ENCODE measurements at places on chromosomes 16 and 17.

- no peak for DNase-seq
Observed at GRCh38 chr16:31036691-31037090, 3.3 kb downstream of the STX4 start.

- no peak for DNase-seq
Observed at GRCh38 chr17:77352441-77352840, 211.7 kb downstream of the SEC14L1 start.

- no peak for DNase-seq
Observed at GRCh38 chr16:56262148-56262547, 70.9 kb downstream of the GNAO1 start.

- DNase-seq, result no peak
Observed at GRCh38 chr17:17666111-17666714, 15.0 kb upstream of the RAI1 start.

GRCh38 chr16:69618721-69619120 is 53.0 kb downstream of the NFAT5 start:
- DNase-seq, result no peak

DNA sequence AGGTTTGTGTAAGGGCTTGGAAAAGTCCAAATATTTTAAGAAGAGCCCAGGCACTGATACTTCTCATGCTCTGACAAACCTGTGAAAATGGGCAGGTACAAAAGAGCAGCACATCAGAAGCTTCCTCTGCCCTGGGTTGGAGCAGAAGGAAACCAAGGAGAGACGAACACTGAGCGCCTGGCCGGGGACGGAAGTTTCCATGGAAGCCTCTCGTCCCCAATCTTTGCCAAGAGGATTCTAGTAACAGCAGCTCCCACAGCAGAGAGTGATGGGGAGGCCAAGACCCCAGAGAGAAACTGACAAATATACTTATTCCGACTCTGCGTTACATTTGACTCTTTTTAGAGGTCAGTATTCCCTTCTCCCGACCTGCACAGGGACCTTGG is 268.5 kb downstream of the C16orf95 start:
- DNase-seq, result no peak

DNA sequence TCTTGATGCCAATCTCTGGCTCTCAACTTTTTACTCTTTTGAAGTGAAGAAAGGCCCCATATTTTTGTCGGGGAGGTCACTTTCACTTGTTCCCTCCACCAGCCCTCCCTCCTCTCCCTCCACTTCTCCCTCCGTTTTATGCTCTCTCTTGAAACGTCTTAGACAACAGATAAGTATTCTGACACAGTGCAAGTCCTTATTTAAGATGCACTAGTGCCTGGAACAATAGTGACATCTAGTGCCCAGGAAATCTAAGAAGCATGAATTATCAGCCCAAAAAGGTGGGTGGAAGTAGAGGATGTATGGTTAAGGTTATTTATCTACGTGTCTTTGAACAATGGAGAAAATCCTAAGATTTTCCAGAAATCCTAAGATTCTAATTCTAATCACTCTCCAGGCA is 17.9 kb downstream of the PSME3IP1 start:
- DNase-seq, result no peak

DNA sequence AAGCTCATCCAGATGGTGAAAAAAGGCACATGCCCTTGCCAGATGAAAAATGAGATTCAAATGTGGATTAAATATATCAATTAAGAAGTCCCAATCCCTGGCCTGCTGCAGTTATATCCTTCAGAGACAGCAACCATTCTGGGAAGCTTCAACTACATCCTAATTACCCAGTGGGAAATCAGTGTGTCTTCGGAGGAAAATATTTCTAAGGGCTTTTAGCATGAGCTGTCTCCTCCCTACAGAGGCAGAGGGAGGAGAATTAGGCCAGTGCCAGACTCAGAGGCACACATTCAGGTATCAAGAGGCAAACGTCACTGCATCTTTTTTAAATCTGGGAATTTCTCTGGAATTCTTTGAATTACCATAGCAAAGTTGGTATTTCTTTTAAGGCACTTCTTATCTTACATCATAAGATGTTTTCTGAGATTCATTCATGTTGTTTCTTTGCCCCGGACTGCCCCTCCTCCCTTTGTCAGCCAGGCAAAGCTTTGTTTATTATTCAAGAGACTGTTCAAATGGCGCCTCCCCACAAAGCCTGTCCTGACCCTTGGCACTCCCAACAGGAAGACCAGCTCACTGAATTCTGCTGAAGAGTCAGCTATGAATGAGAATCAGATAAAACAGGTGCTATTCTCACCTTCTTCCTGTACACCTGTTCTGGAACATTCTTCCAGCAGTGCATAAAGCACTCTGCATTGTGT is 38.3 kb upstream of the SMPD3 start:
- DNase-seq, result no peak

- no peak for DNase-seq
Observed at GRCh38 chr17:7513850-7514419, 29.8 kb downstream of the POLR2A start.

- DNase-seq, result no peak
Observed at GRCh38 chr16:50517450-50518252, 30.5 kb upstream of the NKD1 start.

DNA sequence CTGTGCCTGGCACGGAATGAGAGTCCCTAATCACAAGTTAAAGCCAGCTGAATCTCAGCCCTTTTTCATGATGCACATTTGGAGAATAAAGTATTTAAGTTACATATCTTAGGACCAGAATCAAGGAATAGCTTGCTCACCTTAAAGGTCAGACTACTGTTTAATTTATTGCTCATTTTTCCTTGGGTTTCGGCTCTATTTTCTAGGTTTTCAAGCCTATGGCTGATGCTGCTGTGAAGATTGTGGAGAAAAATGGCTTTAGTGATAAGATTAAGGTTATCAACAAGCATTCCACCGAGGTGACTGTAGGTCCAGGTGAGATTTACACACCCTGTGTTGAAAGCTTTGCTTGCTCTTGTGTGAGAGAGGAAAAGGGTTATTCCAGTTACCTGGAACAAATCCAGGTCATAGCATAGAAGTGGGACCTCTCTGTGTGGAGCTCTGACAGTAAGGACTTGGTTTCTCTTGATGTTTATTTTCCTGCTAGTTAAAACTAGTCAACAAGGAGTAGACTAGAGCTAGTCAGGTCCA is 18.1 kb downstream of the PRMT7 start:
- DNase-seq, result no peak

- DNase-seq, result peak; percentile 10
Observed at GRCh38 chr17:75404223-75404730, 1.2 kb downstream of the GRB2 start.

DNA sequence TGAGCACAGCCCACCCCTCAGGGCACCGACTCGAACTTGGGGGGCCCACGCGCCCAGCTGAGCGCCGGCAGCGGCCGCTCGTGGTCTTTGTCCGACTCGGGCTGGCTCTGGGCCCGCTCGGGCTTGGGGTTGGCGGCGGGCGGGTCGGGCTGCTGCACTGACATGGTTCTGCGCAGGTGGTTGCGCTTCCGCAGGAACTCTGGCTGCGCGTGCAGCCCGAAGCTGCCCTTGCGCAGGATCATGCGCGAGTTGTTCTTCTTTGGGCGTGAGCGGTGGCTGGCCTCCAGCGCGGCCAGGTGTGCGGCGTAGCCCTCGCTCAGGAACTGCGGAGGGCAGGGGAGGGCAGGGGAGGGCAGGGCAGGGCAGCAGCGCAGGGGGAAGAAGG is 11.1 kb downstream of the PIMREG start:
- DNase-seq, result no peak

DNA sequence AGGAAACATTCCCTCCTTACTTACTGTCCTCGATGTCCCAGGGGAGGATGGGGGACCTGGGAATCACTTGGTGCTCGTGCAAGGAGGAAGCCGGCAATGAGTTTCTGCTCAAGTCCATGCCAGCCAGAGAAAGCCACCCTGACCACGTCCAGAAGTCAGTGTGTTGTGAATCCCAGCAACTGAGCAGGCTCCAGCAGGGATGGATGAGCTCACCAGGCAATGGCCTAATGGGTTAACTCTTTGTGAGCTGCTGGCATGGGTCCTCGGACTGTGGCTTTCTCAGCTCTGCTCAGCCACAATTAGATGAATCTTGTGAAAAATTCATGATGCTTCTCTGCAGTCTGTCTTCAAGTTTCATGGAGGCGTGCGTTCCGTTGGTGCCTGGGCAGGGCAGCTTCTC is at the start of gene PIRT:
PIRT (minus strand) TSS at position 167 of the 400 bp plus-strand sequence. CDS start 12,442 bp downstream, outside the sequence.
- DNase-seq, result no peak

- no peak for DNase-seq
Observed at GRCh38 chr16:1526608-1527555, 6.6 kb upstream of the TMEM204 start.

GRCh38 chr17:79933863-79934652 is 94.8 kb upstream of the CBX4 start:
- no peak for DNase-seq

- no peak for DNase-seq
Observed at GRCh38 chr17:410543-411401, 58.2 kb upstream of the RPH3AL start.

- no peak for DNase-seq
Observed at GRCh38 chr17:78484271-78485246, 92.6 kb downstream of the DNAH17 start.

DNA sequence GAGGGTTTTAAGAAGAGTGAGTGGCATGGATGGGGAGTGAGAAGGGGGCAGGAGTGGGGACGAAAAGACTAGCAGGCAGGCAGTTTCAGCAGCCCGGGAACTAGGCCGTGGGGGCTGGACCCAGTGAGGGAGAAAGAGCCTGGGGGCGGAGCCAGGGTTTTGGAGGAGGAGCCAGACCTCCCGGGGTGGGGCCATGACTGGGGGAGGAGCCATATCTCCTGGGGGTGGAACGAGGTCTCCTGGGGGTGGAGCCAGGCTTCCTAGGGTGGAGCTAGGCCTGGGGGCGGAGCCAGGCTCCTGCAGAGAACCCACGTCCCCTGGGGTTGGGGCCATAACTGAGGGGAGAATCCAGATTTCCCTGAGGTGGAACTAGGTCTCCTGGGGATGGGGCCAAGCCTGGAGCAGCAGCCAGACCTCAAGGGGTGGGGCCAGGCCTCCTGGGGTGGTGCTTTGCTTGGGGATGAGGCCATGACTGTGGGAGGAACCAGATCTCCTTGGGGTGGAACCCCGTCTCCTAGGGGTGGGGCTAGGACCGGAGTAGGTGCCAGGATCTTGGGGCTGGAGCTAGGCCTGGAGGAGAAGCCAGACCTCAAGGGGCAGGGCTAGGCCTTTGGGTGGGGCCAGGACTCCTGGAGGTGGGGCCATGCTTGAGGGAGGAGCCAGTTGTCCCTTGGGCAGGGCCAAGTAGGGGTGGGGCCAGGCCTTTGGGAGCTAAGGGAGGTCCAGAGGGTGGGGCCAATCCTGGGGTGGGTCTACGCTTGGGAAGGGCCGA is 41.7 kb upstream of the JPH3 start:
- DNase-seq, result no peak

DNA sequence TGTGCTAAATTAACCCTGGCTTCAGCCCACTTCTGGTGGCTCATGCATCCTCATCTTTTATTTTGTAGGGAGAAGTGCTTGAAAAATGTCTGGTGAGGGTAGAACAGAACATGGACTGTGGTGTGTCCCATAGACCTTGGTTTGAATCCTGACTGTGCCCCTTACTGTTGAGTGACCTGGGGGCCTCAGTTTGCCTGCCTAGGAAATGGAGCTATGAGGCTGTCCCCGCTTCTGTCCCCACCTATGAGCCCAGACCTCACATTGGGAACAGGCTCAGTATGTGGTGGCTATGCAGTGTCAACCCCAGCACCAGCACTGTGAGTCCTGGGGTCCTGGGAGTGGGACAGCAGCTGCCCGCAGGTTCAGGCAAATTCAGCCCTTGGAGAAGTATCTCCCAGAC is 186.3 kb upstream of the GSE1 start:
- DNase-seq, result no peak

DNA sequence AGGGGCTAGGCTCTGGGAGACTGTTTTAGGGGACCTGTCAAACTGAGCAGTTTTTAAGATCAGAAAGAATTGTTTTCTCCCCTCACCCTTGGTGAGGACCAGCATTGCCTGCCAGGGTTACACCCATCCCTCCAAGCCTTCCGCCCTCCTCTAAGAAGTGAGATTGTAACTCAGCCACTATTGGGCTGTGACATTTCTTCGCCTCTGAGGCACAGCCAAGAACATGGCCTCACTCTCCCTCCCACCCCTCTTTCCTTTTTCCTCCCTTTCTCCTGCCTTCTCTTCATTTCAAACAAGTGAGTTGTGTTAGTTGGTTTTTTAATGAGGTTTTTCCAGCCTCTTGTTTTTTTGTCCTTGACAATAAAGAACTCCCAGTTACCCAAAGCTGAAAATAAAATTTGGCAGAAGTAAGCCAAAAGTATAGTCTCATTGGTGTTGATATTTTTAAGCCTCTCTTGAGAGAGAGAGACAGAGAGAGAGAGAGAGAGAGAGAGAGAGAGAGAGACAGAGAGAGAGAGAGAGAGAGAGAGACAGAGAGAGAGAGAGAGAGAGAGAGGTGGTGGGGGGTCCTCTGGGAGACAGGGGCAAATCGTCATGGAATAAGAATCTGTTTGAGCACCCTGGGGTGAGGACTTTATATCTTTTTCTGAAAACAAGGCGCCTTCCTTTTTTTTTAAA is 77.2 kb upstream of the TBX2 start:
- no peak for DNase-seq

DNA sequence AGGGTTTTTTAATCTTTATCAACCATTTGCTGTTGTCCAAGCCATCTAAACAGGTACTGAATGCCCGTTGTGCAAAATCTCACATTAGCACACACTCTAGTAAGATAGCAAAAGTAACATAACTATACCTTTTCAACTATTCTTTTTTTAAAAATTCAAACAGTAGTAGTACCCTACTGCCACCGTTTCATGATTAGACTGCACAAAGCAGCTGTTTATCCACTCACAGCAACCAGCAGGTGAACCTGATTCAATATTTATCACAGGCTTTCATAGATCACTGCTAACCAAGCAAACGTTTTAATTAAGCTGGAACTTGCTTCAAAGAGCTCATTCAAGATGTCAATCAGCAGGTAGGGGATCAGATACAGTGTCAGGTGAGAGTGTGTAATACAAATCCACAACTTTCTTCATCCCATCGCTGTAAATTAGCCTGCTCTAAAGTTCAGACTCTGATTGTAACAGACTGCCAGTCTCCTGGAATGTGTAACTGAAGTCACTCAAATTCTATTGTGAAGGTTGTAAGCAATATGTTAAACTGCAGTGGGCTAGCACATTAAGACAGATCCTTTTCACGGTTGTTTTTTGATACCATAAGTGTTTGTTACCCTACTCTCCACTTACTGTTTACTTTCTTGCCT is 47.3 kb downstream of the BRIP1 start:
- DNase-seq, result peak; percentile 73

GRCh38 chr16:5604770-5605169 is 507.2 kb upstream of the EEF2KMT start:
- peak; percentile 12 for DNase-seq

GRCh38 chr16:10943064-10943353 is 741 bp upstream of the DEXI start:
- DNase-seq, result no peak
